Mesenteric fat pad (tissue), 1 donor: ENCODE measurements at places on chromosomes 12 and 14. TPM values are rescaled to one million over a fixed set of nuclear protein-coding genes. Genes with fewer than 3 reads are reported as not detected.

GRCh38 chr12:92574911-92575570 lies 127.7 kb upstream of the PLEKHG7 start:
- DNase-seq, result no peak

- no peak for DNase-seq
Observed at GRCh38 chr12:67827820-67828383, 161.3 kb upstream of the IFNG-AS1 start.

Gene AVPR1A
- 12.1 TPM for total RNA-seq

Gene DACT1
- total RNA-seq, result 3.7 TPM
